ENCODE measurements at places on chromosomes 11 and 22. TPM values are rescaled to one million over a fixed set of nuclear protein-coding genes. Genes with fewer than 3 reads are reported as not detected.

C11orf86 gene
- not detected for total RNA-seq

ANO5 gene
- total RNA-seq, result not detected

KRTAP5-10 gene
- total RNA-seq, result not detected

SAA4 gene
- total RNA-seq, result not detected

GTSE1 gene
- 41.4 TPM for total RNA-seq

TRIM48 gene
- total RNA-seq, result not detected

DNA sequence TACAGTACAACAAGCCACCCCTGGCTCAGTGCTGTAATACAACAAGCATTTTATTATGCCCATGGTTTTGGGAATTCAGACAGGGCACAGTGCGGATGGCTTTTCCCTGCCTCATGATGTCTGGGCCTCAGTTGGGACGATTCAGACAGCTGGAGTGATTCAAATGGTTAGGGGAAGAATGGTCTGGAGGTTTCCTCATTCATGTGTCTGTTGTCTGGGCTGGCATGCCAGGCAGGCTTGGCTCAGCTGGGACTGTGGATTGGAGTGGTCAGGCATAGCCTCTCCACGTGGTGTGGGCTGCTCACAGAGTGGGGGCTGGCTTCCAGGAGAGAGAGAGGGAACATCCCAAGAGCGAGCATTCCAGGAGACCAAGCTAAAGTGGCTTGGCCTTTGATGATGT is 164.4 kb downstream of the C11orf91 start:
- no peak overlapping the region for H3K27ac ChIP-seq
- peaks cover 19% of the 10 kb centered on the region for H3K27me3 ChIP-seq
- no peak for DNase-seq

GRCh38 chr11:82899957-82900276 is 313 bp downstream of the PRCP start:
- H3K27ac ChIP-seq, result peak overlapping the region; percentile 98
- peaks cover 61% of the 10 kb centered on the region for H3K4me1 ChIP-seq
- H3K36me3 ChIP-seq, result peaks cover 7% of the 10 kb centered on the region
- peak overlapping the region; percentile 79 for H3K4me3 ChIP-seq
- DNase-seq, result no peak
- H3K27me3 ChIP-seq, result no peaks in the 10 kb centered on the region

DNA sequence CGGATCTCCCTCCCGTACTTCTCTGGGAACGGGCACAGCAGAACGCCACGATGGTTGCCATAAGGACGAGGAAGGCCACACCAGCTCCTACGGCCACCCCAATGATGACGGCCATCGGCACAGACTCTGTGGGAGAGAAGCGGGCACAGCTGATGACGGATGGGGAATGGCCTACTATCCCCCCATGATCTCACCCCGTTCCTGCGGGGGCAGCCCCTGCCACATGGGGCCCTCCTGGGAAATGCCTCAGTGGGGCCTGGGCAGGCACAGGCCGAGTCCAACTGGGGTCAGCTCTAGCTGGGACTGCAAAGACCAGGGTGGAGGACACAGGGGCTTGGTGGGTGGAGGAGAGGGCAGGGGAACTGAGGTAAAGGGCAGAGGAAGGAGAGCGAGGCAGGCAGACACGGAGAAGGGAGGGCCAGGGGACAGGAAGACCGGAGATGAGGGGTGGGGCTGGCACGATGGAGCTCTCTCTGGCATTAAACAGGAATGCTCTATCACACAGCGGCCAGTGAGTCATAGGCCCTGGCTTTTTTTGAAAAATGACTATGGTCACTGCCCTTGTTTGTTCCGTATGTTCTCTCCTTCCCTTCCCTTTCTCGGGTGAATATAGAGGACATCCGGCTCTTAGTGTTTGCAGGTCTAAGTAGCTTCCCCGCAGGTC is 76.0 kb downstream of the ST3GAL4 start:
- no peak overlapping the region for H3K27ac ChIP-seq
- no peak overlapping the region for H3K4me3 ChIP-seq
- no peaks in the 10 kb centered on the region for H3K4me1 ChIP-seq
- H3K27me3 ChIP-seq, result no peaks in the 10 kb centered on the region
- DNase-seq, result no peak

DNA sequence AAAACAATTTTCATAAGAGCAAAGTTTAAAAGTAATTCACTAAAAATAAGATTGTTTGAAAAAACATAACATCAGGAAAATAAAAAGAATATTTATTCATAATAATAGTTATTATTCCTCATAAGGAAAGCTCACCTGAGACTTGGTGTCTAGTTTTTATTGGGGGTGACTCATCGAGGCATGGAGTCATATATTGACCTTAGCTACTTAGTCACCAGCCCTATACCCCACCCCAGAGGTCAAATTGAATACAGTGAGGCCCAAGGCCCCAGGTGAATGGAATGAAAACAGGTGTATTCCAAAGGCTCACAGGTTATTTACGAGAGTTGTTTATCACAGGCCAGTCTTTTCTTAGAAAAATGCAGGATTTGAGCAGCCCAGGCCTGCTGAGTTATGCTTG is 36.9 kb downstream of the CNTF start:
- H3K27me3 ChIP-seq, result peaks cover 7% of the 10 kb centered on the region
- no peak overlapping the region for H3K27ac ChIP-seq
- H3K4me1 ChIP-seq, result peaks cover 11% of the 10 kb centered on the region
- no peaks in the 10 kb centered on the region for H3K36me3 ChIP-seq

- H3K4me1 ChIP-seq, result no peaks in the 10 kb centered on the region
- DNase-seq, result no peak
- no peak overlapping the region for H3K27ac ChIP-seq
- H3K4me3 ChIP-seq, result no peak overlapping the region
These were observed 125.9 kb downstream of the TEAD1 start for GRCh38 chr11:12800032-12800671.

DNA sequence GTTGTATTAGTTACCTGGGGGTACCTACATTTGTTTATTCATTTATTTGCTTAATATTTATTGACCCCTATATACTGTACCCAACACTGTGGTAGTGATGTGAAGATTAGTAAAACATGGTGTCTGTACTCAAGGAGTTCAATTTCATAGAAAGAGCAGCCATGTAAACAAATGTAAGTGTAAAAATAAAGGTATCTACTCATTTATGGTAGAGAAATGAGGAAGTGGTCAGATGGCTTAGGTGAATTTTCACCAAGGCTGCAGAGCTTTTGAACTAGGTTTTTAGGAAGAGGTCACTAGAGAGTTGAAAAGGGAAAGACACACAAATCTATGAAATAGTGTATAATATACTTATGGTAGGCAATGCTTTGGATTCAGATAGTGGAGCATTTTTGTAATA is 11.1 kb downstream of the CTR9 start:
- no peak for DNase-seq
- H3K4me1 ChIP-seq, result peaks cover 4% of the 10 kb centered on the region

GRCh38 chr11:105821372-105821771 is 200.7 kb downstream of the MSANTD4 start:
- H3K27me3 ChIP-seq, result no peaks in the 10 kb centered on the region
- DNase-seq, result no peak
- H3K27ac ChIP-seq, result no peak overlapping the region
- H3K36me3 ChIP-seq, result no peaks in the 10 kb centered on the region
- no peak overlapping the region for H3K4me3 ChIP-seq

DNA sequence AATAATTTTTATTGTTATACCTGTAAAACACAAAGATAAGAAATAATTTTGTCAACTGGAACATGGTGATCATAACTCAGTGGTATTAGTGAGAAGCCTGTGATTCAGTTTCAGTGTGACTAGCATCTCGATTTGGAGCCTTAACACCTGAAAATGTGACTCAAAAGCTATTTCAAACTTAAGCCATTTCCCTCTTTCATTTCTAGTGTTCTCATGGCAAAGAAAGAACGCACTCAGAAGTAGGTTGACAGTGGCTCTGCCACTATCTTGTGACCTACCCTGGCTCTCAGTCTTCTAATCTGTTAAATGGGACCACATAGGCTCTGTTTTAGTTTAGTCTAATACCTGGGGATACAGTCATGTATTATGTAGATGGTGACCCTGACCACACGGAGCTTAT is 62.7 kb downstream of the ISX start:
- H3K27me3 ChIP-seq, result peaks cover 27% of the 10 kb centered on the region
- no peak overlapping the region for H3K27ac ChIP-seq
- no peaks in the 10 kb centered on the region for H3K36me3 ChIP-seq
- no peak for DNase-seq

DNA sequence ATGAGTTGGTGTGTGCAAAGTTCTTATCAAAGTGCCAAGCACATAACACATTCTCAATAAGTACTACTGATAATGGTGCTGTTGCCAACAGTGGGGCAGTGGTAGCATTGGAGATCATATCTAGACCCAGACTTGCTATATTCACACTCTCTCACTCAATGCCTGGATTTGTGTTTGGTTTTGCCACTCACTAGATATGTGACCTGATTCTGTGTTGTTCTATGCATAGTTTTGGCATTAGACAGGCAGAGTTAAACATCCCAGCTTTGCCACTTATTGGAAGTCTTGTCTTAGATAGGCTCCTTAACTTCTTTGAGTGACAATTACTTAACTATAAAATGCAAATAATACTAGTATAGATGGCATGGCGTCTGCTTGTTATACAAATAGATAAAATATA is 642.6 kb upstream of the CCDC179 start:
- DNase-seq, result no peak
- no peaks in the 10 kb centered on the region for H3K36me3 ChIP-seq
- no peaks in the 10 kb centered on the region for H3K4me1 ChIP-seq

GRCh38 chr11:100671471-100671870 is 15.6 kb upstream of the ARHGAP42 start:
- DNase-seq, result no peak
- H3K4me1 ChIP-seq, result no peaks in the 10 kb centered on the region
- H3K27ac ChIP-seq, result no peak overlapping the region
- no peaks in the 10 kb centered on the region for H3K27me3 ChIP-seq
- no peaks in the 10 kb centered on the region for H3K36me3 ChIP-seq
- H3K4me3 ChIP-seq, result no peak overlapping the region

GRCh38 chr11:47797633-47798032 is 30.5 kb upstream of the FNBP4 start:
- H3K36me3 ChIP-seq, result peaks cover 48% of the 10 kb centered on the region
- peak; percentile 85 for DNase-seq
- H3K27ac ChIP-seq, result peak overlapping the region; percentile 73
- H3K4me3 ChIP-seq, result no peak overlapping the region
- H3K27me3 ChIP-seq, result no peaks in the 10 kb centered on the region

DNA sequence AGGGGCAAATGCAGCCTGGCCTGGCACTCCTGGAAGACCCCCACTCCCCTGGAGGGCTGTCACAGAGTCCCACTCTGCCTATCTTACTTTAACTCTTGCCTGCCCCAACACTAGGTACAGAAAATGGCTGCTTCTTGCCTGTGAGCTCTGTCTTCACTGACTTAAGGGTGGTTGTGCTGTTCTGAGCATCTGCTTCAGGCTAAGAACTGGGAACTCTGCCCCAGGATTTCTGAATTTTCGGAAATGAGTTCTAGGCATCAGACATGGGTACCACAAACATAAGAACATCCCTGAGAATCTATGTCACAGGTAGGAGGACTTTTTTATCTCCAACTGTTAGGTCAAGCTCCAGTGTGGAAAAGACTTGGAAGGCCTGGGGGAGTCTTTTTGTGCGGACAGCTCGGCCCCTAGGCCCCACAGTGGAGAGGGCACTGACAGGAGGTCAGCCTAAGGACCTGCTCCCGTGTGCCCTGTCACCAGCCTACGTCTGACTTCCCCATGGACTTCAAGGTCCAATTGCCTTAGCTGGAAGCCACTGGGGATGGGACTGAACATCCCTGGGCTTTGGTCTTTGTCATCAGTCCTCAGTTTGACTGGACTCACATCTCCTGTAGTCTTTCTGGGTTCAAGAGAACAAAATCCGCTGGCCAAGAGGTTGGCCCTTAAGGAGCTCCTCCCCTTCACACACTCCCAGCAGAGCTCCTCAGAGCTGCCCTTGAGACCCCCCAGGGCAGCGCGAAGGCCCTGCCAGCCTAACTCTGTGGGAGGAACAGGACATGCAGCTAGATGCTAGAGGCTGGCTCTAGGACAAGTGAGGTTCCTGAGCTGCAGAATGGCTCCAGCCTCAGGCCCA is 31.9 kb downstream of the PPP2R1B start:
- no peaks in the 10 kb centered on the region for H3K27me3 ChIP-seq
- no peak overlapping the region for H3K4me3 ChIP-seq
- peaks cover 10% of the 10 kb centered on the region for H3K36me3 ChIP-seq
- no peak overlapping the region for H3K27ac ChIP-seq
- no peaks in the 10 kb centered on the region for H3K4me1 ChIP-seq

DNA sequence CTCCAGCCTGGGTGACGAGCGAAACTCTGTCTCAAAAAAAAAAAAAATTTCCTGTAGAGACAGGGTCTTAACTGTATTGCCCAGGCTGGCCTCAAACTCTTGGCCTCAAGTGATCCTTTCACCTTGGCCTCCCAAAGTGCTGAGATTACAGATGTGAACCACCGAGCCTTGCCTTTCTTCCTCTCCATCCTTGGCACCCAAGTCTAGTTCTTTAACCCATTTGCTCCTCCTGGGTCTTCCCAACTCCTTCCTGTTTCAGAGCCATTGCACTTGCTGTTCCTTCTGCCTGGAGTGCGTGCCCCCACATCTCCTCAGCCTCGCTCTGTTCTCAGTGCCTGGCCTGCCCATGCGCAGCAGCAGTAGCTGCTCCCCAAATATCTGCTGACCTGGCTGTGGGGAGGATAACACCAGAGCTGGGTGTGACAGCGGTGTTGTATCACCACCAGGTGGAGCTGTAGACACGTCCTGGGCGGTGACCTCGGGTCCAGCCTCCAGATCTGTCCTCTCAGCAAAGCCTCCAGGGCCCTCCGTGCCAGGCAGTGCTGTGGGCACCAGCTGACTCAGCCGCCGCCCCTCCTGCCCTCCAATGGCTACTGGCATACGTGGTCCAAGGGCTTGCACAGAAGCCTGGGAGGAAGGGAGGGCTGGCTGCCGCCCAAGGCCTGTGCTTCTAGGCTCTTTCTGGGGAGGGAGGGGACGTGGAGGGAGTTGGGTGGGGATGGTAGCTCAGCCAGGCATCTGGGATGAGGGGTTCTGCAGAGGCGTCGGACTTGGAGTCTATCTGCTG is 22.0 kb downstream of the TEF start:
- peaks cover 19% of the 10 kb centered on the region for H3K4me1 ChIP-seq
- H3K27ac ChIP-seq, result no peak overlapping the region
- H3K27me3 ChIP-seq, result no peaks in the 10 kb centered on the region
- no peak overlapping the region for H3K4me3 ChIP-seq
- no peaks in the 10 kb centered on the region for H3K36me3 ChIP-seq

DNA sequence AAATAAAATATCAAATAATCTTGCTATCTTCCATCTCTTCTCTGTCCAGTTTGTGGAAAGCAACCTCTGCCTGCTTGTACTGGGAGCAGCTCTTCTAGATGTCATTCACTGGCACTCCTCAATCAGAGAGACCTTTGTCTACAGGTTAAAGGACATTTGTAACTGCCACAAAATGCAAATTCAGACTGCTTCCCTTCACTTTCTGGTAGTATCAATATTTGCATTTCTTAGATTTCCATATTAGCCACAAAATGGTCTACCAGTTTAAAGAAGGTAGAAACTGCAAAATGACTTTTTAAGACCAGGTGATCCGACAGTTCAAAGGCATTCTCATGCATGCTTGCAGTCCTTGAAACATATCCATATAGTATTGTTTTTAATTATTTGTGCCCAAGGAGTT is 51.7 kb upstream of the RCN1 start:
- no peaks in the 10 kb centered on the region for H3K36me3 ChIP-seq
- no peak overlapping the region for H3K4me3 ChIP-seq

All from activated CD8-positive, alpha-beta T cell treated with anti-CD3 and anti-CD28 coated beads for 36 hours (primary cell).